ENCODE measurements at places on chromosomes 4 and X.

DNA sequence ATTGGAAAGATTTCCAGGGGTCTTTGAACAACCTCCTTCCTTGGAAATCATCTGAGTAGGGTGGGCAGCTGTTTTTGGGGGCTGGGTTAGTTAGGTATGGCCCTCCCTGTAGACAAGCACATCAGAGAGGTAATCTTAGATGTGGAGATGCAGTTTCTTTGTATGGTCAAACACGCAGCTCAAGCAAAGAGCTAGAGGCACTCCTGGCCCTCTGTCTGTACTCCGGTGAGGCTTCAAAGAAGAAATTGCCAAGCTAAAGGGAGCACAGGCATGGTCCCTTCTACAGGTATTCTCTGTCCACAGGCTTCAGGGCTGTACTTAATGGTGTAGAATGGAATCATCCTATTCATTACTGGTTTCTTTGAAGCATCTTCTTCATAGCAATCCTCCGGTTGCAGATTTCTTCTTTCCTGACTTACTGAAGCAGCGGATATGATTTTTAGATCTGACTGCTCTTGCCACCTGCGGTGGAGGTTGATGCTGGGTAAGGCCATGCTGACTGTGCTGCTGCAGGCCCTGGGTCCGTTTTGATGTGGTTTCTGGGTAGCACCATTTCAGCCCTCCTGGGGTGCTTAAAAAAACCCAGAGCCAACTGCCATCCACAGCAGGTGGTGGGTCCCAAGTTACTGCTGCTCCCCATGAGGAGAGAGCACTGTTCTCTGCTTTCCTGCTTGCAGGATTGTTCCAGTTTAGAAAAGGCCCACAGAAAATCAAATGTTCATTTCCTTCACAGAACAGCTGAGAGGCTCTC, 318.9 kb upstream of the GATB start:
- no peak for DNase-seq

DNA sequence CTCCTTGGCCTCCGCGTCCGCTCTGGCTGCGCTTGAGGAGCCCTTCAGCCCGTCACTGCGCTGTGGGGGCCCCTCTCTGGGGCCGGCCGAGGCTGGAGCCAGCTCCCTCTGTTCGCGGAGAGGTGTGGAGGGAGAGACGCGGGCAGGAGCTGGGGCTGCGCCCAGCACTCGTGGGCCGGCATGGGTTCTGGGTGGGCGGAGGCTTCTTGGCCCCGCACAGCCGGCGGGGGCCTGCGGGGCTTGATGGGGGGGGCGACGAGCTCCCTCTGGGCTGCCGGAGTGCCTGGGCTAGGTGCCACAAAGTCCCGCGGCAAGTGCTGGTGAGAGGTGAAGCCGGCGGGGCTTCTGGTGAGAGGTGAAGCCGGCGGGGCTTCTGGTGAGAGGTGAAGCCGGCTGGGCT, 61.9 kb downstream of the ANKRD50 start:
- no peak for DNase-seq

GRCh38 chr4:153241970-153242838, 38.0 kb downstream of the TRIM2 start:
- no peak for DNase-seq

- DNase-seq: no peak
These were observed 565.7 kb downstream of the PPARGC1A start for GRCh38 chr4:23324021-23324690.

DNA sequence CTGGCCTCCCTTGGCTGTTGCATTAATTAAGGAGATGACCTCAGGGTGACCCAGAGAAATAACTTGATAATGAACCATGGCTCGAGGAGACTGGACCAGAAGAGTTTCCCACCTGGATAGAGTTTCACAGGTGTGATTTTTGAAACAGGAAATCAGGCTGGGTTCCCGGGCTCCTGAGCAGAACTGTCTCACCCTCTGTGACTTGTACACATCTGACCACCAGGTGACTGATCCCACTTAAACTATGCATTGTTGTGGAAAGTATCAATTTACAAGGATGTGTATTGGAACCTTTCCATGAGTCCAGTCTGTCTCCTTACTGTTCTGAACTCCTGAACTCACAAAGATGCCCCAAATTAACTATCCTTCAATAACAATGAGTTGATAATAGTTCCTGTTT, 220.3 kb downstream of the PTTG2 start:
- no peak for DNase-seq

- no peak for DNase-seq
These were observed 159.7 kb downstream of the NSUN7 start for GRCh38 chr4:40909363-40909876.

- no peak for DNase-seq
These were observed 169.9 kb upstream of the AGA start for GRCh38 chr4:177611974-177612664.

DNA sequence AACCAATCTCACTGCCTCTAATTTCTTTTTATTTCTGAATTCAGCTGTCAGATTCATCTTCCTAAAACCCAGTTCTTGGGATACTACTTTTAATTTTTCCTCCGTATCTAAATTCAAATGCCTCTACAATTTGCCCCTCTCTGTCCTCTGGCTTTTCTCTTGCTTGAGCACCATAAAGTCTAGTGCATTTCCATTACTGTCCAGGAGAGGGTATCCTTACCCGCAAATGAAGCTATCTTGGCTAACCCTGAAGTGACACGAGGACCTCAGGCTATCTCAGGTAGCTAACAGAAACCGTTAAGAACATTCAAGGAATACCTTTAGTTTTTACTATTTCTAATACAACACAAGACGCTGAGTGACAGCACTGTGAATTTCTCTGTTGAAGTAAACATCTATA, 49.4 kb upstream of the PRR32 start:
- no peak for DNase-seq
